CD4-positive, alpha-beta T cell treated with Interleukin-21 for 1 hour (primary cell): ENCODE measurements at places on chromosomes 6 and 20.

GRCh38 chr6:144809120-144809519 is 524.0 kb downstream of the UTRN start:
- DNase-seq: no peak

DNA sequence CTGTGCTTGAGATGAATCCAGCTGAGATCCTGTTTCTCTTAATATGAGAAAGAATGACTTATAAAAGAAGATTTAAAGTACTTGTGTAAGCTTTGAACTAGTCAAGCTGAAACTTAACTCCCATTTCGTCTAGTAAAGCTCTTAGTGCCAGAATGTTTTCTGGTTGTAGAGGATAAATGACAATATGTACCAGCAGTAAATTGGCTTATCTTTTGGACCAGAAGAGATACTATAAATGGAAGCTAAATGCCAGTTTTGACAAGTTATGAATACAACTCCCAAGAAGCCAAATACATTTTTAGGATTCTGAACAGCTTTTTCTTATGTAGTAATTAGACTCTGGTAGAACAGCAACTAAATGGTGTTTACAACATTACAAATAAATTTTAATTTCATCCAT is 608.7 kb downstream of the EYS start:
- no peak for DNase-seq

DNA sequence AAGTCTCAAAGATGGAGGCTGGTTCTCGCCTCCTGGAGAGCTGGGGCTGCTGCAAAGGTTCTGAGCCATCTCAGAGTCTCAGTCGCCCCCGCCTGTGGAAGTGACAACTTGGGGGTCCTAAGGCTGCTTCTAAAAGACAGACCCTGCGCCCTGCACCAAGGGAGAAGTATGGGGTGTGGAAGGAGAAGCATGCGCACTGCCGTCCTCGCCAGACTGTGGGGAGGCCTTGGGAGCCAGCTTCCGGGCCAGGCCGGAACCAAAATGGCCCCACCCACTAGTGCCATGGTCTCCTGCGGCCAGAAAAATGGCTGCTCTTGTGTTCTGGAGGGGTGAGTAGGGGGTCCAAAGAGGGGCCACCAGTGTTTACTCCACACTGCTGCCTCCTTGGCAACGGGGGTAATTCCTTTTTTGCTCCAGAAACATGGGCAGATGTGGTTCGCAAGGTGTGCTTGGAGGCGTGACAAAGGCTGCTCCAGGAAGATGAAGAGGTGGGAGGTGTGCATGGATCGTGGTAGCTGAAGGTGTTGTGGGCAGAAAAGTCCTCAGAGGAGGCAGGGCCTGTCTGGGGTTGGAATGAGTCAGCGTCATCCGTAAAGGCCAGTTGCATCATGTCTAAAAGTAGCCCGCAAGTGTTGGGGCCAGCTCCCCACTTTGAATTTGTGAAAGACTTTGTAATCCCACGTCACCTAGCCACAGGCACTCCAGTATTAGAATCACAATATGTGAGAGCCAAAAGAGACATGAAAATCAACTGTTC is 329.8 kb upstream of the SOX4 start:
- no peak for DNase-seq

DNA sequence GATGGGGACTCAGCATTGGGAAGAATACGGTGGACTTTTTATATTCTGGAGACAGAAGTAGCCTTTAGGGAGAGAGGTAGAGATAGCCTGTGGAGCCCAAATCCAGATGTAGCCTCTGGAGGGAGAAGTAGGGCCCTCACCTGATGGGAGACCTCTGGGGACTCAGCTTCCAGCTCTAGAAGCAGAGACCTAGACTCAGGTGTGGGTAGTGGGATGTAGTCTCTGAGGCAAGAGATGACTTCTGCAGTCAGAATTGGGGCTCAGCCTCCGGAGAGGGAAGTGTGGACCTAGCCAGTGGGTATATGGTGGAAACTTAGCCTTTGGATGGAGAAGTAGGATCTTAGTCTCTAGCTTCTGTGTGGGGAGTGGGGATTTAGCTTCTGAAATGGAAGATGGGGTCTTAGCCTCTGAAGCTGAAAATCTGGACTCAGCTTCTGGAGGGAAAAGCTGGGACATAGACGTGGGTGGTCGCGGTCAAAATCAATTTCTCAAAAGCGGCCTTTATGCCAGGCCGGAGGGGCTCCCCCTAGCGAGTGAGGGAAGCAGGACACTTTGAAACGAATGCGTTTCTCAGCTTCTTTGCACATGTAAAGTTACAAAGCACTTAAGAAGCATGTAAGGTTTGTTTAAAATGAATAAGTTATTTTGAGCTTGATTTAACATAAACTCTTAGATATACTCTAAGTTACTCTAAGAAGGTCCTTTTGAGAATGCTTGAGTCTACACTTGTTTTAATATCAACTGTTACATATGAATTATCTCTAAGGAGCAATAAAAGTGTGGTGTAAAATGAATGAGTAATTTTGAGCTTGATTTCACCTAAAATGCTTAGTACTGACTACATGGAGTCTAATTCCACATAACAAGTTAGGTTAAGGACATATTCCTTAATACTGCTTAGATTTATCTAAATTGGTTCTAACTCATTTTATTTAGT is 12.9 kb upstream of the ZNF343 start:
- peak; percentile 60 for DNase-seq

DNA sequence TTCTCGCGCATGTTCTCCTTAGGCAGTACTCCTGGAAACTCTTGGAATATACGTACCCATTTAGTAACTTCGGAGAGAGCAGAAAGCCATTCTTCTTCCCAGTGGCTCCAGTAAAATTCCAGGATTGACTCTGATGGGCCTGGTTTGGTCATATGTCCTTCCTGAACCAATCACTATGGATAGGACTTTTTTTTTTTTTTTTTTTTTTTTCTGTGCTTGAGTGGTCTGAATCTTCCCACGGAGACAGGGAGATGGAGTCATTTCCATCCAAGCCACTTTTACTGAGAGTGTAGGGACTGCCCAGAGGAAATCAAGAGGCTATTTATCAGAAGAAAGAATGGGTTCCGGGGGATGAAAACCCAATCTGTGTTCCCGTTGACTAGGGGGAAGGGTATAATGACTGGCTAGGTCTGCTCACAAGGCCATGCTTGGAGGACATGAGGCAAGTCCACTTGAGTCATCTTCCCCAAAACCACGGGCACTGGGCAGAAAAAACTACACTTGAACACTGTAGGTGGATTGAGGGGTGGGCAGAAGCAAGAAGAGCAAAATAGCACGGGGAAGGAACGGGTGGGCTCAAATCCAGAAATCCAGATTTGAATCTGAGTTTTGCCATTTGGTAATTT is 35.4 kb upstream of the MRPS18A start:
- no peak for DNase-seq

DNA sequence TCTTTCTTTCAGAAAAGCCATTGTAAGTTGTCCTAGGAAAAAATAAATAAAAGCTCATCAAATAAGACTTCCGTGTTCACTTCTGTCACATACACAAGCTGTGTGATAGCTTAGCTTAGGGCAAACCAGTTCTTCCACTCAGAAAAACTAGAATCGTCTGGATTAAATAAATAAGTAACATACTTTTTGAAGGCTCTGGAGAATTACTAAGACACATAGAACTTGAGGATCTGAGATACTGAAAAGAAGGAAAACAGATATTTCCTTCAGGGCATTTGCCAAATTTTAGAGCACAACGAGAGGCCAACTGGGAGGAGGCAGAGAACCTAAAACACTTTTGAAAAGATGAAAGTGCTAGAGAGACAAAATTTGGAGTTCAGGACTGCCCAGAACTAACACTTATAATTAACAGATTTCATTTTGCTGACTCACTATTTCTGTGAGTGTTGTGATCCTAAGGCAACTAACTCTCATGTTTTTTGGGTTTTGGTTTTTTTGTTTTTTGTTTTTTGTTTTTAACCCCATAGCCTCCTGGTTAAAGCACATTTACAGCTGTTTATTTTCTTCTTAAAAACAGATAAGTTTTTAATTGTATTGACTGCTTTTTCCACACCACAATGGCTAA is 38.7 kb upstream of the THEMIS start:
- peak; percentile 22 for DNase-seq

DNA sequence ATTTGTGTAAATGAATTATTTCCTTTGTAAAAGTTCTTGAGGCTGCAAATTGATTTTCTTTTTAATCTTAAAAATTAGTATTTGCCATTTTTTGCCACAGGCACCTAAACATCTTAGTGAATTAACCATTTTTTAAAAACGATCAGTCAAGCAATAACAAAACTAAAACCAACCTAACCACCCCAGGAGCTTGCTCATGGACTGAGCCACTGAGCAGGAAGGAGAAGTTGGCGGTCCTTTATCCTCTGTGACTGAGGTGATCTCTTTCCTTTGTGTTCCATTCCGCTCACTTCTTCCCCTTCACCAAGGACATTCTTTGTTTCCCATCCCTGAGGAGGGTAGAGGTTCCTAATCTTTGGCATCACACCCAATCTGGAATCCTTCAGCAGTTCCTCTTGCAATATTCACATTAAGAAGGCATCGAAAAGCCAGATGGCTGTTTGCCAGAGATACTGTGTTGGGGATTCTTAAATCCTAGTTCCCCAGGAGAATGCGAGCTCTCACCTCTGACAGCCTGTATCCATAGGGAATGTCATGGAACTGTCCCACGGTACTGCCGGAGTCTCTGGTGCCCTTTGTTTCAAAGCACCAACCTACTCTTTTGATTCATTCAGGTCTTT is 30.5 kb downstream of the RPRD1B start:
- DNase-seq: no peak

DNA sequence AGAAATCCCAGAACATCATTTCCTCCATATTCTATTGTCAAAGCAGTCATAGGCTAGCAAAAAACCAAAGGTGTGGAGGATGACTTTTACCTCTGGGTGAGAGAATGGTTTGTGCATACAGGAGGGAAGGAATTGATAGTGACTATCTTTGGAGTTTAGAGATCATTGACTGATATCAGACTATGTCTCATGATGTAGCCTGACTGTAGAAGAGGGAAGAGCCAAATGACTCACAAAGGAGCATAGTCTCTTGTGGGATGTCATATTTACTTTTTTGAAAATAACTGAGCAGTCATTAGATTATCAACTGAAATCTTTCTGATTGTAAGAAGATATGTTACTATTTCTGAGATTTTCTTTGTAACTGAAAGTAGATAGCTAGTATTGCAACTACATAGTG is 158.5 kb downstream of the FLRT3 start:
- DNase-seq: no peak

GRCh38 chr6:107057679-107058078 is 29.7 kb downstream of the MTRES1 start:
- DNase-seq: no peak

GRCh38 chr6:5506597-5506996 is 245.3 kb downstream of the FARS2 start:
- DNase-seq: no peak

- no peak for DNase-seq
Measured at GRCh38 chr6:122365775-122366403, 33.6 kb upstream of the HSF2 start.

GRCh38 chr20:62376112-62377063 is 9.3 kb upstream of the LAMA5 start:
- no peak for DNase-seq

DNA sequence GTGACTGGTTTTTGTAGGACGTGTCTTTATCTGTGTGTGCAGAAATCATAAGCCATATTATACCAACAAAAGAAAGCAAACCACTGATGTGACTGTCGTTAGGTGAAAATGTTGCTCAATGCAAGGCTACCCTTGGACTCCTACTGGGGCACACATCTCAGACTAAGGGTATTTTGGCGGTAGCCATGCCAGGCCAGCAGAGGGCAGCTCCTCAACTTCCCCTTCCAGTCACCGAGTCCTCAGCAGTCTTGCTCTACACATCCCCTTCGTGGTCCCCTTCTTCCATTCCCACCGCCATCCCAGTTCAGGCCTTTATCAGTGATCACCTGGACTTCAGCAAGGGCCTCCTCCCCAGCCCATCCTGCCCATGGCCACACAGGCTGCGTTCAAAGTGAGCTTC is 113.7 kb upstream of the GGTLC1 start:
- DNase-seq: peak; percentile 28

DNA sequence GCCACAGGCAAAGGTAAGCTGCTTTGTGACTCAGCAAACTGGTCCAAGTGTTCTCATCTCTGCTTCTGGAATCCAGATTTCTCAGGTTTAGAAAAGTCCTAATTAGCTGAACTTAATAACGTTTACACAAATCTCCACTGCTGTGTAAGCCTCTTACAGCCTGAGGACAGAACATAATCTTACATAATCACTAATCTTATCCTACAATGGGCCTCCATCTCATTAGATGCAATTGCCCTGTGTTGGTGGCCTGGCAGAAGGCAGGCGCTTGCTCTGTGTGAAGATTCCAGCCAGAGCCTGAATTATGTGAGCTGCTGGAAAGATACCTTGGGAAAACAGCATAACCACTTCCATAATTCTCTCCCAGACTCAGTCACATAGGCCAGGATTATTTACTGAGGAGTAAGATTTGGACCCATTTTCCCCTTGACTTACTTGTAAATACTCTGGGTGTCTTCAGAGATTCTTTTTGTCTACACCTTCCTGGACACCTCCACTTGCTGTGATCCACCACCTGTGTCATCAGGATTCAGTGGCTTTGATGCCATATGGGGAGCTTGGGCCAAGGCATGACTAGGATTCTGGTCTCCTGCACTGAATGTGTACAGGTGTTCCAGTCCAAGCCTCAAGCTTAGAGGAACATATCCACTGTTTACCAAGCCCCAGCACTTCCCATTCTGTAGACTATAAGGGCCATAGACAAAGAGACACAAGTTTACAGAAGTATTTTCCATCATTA is 104.4 kb downstream of the C6orf118 start:
- DNase-seq: no peak

GRCh38 chr6:100382767-100383195 is 81.9 kb downstream of the SIM1 start:
- no peak for DNase-seq

- DNase-seq: no peak
Measured at GRCh38 chr20:46570956-46571355, 20.5 kb upstream of the OCSTAMP start.

DNA sequence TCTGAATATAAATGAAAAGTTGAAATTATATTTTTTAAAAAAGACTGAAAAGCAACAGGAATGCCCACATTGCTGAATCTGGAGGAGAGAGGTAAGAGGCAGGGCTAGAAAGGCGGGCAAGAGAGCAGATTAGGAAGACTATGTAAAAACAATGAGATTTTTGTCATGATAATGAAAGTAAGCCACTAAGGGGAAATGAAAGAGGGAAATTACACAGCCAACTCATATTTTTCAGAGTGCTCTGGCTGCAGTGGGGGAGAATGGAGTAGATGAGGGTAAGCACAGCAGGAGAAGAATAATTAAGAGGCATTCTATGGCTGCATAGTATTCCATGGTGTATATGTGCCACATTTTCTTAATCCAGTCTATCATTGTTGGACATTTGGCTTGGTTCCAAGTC is 281.9 kb downstream of the PKHD1 start:
- DNase-seq: no peak
